ENCODE measurements at places on chromosomes 5 and 9.
A peak's percentile ranks its signal among the peaks of the same experiment; 100 is the strongest.

DNA sequence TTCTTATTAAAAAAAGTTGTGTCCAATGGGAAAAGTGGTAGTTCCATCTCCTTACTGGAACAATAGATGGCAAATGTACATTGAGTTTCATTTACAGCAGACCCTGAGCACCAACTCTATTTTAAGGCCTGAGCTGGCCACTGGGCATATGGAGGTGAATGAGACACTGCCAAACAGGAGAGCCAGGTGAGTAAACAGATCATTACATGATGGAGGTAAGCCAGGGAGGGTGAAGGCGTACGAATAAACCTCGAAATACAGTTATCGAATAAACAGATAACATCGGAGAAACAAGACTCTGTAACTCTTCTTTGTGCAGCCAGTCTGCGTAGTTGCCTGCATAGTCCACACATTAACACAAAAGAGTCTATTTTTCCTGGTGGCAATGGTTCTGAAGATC is 446.4 kb upstream of the KLF4 start:
- DNase-seq: no peak

DNA sequence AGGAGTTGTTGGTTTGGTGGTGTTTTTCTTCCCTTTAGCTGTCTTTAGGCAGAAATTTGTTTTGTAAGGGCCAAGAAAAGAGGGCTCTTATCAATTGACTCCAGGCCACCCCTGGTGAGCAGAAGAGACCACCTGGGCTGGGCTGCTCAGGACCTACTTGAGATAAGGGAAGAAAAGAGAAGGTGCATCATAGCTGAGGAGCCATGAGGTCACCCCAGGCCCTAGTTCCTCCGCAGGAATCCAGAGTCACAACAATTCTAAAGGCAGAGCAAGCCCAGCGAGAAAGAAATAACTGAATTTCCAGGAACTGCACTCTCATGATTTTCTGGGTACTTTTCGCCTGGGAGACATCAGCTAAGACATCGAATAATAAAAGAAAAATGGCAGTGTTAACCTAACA is 34.9 kb downstream of the RFK start:
- DNase-seq: no peak

DNA sequence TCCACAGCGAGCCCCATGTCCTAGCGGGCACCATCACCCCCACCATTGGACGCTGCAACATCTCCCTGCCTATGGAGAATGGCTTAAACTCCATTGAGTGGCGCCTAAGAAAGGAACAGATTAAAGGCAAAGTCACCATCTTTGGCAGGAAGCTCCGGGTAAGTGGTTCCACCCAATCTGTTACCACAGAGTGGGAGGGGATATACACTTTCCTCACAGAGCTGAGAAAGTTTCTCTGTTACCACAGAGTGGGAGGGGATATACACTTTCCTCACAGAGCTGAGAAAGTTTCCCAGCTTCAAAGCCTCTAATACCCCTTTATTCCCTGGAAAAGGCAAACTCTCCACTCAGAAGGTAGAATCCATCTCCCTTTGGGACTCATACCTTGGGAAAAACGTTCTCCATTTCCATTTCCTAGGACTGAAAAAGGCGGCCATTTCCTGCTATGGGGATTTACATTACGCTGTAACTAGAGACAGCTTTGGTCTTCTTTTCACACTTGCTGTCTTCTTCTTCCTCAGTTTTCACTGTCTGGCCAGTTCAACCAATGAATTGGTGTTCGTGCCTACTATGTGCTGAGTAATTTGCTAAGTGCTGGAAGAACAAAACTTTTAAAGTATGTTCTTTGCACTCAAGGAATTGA is 63.4 kb upstream of the WWC1 start:
- DNase-seq: no peak

DNA sequence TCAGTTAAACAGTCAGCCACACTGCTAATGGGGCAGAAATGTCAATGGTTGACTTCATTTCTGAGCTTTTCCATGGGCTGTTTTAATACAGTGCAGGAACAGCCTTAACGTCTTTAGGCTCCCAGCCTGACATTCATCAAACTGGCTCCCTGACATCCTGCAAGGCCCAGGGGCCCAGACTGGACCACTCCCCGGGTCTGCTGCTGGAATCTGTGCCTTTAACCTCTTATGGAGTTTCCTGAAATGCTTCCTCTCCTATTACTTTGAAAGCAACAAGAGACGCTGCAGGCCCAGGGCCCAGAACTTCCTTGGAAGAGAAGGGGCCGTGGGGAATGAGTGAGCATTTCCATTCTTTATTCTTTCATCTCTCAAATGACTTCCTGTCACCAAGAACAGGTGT is 216.8 kb upstream of the PANK3 start:
- DNase-seq: no peak

GRCh38 chr9:120937596-120937995 is 11.0 kb upstream of the TRAF1 start:
- no peak for DNase-seq

GRCh38 chr5:169197343-169197742 is 103.6 kb downstream of the SLIT3 start:
- DNase-seq: no peak

DNA sequence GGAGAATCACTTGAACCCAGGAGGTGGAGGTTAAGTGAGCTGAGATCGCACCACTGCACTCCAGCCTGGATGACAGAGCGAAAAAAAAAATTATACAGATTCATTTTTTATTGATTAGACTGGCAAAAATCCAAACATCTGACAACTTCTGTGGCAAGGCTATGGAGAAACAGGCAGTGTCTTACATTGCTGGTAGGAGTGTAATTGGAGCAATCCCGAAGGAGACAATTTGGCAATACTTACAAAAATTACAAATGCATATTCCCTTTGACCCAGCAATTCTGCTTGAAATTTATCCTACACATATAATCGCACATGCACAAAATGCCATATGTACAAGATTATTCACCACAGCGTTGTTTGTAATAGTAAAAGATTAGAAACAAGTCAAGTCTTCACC is 86.8 kb downstream of the MAPKAP1 start:
- DNase-seq: no peak

DNA sequence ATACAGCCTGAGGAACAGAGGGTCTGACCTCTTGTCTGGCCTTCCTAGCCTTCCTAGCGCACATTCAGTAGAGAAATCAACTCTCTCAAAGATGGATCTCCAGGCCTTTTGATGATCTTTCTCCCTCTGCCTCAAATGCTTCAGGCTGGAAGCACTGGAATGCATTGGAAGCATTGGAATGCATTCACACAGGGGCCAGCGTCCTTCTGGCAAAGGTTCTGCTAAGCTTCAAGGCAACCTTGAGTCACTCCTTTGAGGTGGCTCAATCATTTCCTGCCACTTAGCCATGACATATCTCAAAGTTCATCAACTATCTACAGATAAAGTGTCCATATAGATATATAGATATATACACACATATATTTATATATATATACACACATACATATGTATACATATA is 42.9 kb downstream of the OR2K2 start:
- peak; percentile 68 for DNase-seq

DNA sequence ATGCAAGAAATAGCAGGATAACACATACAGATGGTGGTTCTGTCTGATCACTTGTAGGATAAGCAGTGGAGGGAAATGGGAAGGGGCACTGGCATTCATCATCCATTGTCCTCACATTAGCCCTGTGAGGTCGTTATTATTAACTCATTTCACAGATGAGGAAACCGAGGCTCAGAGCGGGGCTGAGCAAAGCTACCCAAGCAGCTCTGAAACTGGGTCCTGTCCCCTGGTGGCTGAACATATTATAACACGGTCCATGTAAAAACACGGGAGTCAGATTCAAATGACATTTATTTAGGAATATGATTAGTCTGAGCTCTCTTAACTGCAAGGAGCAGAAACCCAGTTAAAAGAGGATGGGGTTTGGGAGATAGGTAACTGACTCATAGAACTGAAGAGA is 43.1 kb downstream of the HRH2 start:
- peak; percentile 4 for DNase-seq

DNA sequence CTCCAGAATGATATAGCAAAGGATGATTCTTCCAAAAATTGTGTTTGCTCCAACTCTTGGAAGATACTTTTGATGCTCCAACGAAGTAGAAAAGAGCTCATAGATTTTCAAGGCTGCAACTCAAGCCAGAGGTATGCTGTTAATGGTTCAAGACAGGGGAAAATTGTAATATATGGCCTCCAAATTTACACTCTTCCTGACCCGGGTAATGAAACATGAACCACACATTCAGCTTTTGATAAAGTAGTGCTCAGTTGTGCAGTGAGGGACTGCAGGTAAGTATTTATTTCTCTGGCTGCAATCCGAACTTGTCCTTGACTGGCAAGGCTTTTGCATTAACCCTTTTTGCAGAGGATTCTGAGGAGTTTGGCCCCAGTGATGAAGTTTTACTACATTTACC is 446.4 kb downstream of the RASEF start:
- DNase-seq: no peak

- no peak for DNase-seq
Observed at GRCh38 chr5:16679863-16680262, 63.1 kb upstream of the RETREG1 start.

GRCh38 chr9:33472171-33472880 is 1.4 kb downstream of the NOL6 start:
- DNase-seq: no peak

DNA sequence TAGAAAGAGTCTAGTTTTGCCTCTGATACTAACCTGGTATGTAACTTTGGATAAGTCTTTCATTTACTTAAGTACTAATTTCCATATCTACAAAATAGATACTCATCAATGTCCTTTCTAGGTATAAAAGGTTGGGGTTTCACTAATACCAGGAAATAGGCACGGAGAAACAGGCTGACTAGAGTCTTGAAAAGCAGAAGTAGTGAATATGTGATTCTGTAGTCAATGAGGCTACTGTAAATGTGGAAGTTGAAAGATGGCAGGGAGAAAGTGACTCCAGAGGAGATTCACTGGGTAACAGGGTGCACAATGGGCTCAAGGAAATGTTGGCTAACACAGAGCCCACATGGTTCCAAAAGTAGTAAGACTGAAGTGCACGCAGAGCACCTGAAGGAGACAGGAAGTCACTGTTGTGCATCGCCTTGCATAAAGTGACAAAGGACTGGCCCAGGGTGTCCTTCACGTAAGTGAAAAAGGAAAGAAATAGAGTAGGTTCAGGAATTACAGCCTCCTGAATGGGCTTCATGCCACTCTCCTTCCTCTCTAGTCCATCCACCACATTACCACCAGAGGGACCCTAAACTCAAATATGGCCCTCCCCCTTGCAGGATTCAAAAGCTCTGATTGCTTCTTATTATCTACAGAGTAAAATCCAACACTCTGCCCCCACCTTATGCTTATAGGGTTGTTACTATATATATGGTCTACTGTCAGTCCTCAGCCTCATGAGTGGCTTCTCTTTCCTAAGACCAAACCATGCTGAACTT is 288.0 kb upstream of the SMARCA2 start:
- no peak for DNase-seq

- DNase-seq: no peak
Observed at GRCh38 chr5:112757468-112758208, 20.0 kb downstream of the APC start.

GRCh38 chr5:28517691-28518090 is 1479.3 kb upstream of the CDH9 start:
- DNase-seq: no peak

GRCh38 chr9:114035845-114036801 is 42.0 kb downstream of the AMBP start:
- DNase-seq: no peak

DNA sequence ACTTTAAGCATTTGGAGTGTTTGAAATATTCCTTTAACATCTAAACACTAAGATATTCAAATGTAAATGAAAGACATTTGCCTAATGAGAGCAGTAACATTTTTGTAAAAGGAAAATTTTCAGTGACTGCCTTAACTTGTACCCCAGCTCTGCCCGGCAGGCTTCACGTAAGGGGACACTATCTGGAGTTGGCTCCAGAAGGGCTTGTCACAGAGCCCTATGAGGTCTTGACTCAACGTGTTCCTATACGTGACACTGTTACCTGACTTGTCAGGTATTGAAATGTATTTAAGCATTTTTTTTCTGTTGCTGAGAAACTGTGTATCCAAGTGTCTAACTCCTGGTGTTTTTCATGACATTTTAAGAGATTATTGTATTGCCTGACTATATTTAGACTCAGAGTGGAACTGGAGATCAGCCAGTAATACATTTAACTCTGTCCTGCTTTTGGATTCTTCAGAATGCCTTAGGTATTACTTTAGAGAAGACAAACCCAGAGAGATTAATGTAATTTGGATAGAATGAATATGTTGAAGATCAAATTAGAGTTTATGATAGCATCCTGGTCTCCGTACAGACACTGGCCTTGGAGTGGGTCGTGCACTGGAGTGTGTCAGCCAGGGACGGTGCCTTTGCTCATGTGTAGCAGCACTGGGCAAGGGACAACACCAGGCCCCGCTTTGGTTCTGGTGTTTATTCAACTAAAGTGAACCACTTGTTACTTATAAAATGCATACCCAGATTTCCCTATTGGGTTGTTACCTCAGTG is 34.6 kb upstream of the PHF2 start:
- no peak for DNase-seq

GRCh38 chr9:73347720-73348119 is 196.1 kb downstream of the ANXA1 start:
- no peak for DNase-seq

DNA sequence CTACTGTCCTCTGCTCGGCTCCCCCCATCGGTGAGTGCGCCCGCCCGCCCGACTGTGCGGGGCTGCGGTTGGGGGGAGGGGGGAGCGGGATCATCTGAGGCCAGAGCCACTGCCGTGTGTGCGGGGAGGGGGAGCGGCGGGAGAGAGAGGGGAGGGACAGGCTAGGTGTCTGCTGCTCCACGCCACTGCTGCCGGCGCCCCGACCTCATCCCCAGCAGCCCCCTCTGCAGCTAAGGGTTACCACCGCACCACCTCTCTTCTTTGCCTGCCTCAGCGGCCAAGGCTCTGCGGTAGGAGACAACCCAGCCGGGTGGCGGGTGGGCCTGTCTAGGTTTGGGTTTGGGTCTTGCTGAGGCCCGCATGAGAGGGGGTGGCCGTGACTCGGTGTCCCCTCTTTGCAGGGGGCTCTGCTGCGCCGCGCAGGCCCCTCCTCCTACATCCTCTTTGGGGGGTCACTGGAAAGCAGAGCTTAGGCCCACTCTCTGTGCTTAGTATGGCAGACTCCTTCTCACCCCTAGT is 670 bp upstream of the PURA start:
- no peak for DNase-seq

GRCh38 chr5:147956064-147956841 is 49.9 kb upstream of the C5orf46 start:
- no peak for DNase-seq

- DNase-seq: peak; percentile 14
Observed at GRCh38 chr9:17401858-17402257, 177.0 kb upstream of the SH3GL2 start.

- DNase-seq: no peak
Observed at GRCh38 chr5:4244306-4244705, 648.7 kb downstream of the IRX1 start.

GRCh38 chr5:40828021-40828631 is 6.9 kb downstream of the RPL37 start:
- no peak for DNase-seq

DNA sequence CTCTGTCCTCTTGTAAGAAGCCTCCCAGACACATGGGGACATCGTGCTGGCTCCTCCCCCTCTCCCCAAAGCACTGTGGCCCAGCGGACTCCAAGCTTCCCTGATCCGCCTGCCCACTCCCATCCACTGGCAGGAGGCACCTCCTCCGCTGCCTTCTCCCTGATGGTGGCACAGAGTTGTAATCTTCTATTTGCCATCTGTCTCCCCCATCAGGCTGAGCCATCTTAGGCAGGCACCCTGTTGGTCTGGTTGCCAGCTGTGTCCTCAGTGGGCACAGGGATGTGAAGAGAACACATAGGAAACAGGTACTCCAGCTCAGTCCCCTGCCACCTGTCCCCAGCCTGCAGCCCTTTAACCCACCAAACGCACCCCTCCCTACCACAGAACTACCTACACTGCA is 5.4 kb upstream of the ZDHHC12 start:
- DNase-seq: no peak
